T-helper 2 cell (primary cell): ENCODE measurements at places on chromosomes 16 and 17.

- DNase-seq: no peak
These were observed 45.5 kb downstream of the CEP112 start for GRCh38 chr17:66146394-66146793.

- peak; percentile 79 for DNase-seq
These were observed 1.6 kb downstream of the MYO1C start for GRCh38 chr17:1490643-1491442.

- no peak for DNase-seq
These were observed 133.3 kb upstream of the TMEM97 start for GRCh38 chr17:28185658-28186057.

DNA sequence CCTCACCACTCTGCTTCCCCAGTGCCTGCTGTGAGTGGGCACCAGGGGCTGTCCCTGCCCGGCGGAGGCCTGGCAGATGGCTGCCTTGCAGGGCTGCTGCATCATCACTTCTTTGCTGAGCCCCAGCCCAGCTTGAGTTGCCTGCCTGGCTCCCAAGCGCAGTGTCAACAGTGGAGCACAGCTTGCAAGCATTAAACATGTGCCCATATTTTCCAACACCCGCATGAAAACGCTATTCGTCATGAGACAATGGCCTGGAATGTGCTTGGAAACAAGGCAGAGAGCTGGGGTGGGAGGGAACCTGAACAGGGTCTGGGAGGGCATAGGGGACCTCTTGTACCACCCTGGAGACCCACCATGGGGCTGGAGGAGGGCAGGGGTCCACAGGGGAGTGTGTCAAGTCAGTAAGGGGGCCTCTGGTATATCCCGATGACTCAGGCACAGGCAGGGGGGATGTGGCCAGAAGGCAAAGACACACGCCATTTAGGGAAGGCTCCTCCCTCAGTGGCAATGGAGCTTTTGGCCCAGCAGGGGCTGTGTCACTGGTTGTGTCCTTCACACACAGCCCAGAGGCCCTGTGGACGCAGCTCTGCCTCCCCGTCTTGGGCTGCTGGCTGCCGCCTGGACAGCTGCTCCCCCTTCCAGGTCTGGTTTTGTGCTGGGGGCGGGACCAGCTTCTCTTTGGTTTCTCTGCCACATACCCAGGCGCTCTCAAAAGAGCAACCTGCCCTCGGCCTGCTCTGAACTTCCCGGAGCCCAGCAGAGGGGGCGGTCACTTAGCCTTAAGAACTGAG lies 17.4 kb upstream of the MTSS2 start:
- no peak for DNase-seq

DNA sequence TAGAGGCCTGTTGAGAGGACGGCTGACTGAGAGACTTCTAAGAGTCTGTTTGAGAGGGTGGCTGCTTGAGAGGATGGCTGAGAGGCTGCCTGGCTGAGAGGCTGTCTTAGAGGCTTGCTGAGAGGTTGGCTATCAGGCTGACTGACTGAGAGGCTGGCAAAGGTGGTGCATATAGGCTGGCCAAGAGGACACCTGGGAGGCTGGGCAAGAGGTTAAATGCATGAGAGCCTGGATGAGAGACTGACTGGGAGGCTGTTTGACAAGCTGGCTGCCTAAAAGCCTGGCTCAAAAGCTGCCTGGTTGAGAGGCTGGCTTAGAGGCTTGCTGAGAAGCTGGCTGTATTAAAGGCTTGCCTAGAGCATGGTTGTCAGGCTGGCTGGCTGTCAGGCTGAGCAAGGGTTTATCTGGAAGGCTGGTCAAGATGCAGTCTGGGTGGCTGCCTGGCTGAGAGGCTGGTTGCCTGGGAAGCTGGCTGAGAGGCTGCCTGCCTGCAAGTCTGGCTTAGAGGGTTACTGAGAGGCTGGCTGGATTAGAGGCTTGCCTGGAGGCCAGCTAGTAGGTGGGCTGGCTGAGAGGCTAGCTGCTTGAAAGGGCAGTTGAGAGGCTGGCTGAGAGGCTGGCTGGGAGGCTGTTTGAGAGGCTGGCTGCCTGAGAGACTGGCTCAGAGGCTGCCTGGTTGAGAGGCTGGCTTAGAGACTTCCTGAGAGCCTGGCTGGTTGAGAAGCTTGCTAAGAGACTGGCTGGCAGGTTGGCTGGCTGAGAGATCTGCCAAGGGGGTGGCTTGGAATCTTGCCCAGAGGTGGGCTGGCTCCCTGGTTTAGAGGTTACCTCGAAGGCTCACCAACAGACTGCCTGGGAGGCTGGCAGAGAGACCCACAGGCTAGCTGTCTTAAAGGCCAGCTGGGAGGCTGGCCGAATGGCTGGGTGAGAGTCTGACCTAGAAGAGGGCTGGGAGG lies 38.3 kb upstream of the ACSM2B start:
- no peak for DNase-seq

- no peak for DNase-seq
These were observed 534.1 kb downstream of the WWOX start for GRCh38 chr16:78633551-78633950.

GRCh38 chr16:10530685-10531084 lies 49.7 kb downstream of the EMP2 start:
- DNase-seq: no peak

DNA sequence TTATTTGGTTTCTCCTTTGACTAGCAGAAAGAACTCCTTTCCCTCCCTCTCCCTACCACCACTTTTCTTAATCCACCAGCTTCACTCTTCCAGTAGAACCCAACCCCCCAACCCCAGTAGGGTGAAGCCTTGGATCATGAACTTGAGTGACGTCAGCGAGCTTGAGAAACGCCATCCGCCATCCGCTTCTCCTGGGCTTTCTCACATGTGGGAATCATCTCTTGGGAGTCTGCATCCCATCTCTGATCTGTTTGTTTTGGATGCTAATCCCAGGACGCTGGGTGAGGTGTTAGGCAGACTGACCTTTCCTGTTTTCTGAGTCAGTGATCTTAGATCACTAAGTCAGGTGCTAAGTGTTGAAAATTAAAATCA lies 16.0 kb upstream of the SOX9 start:
- DNase-seq: no peak

DNA sequence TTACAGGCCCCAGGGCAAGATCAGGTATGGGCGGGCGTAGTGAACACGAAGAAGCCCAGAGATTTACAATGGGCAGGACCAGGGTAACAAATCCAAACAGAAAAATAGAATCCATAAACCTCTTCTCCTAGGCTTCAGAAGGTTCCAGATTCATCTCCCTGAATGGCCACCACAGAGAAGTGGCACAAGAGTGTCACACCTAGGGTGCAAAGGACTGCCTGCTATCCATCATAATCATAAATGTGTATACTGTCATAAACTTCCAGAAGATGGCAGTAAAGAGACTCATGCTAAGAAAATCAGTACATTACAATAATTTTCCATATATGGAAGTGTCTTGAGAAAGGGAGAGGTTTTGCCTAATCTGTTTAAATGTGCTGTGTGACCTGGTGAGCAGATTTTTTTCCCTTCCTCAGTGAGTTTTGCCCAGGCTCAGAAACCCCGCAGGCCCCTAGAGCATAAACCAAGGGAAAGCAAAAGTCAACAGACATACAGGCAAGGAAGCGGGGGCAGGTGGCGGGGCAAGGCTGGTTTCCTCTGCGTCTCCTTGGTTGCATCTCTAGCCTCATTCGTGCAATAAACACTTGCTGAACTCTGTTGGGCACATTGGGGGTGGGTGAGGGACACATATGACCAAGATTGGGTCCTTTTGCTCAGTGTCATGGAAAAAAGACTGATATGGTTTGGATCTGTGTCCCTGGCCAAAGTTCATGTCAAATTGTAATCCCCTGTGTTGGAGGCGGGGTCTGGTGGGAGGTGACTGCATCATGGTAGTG lies 92.0 kb upstream of the CDH5 start:
- no peak for DNase-seq

- no peak for DNase-seq
These were observed 5.7 kb downstream of the CALB2 start for GRCh38 chr16:71364133-71364681.

- DNase-seq: no peak
These were observed 6.4 kb downstream of the CMTM2 start for GRCh38 chr16:66585481-66586239.

- DNase-seq: no peak
These were observed 46.9 kb downstream of the AXIN2 start for GRCh38 chr17:65514541-65514940.

- no peak for DNase-seq
These were observed 151.2 kb downstream of the TANC2 start for GRCh38 chr17:63116967-63117830.

- DNase-seq: no peak
These were observed 118.0 kb upstream of the CA10 start for GRCh38 chr17:52276381-52277008.

- no peak for DNase-seq
These were observed 885.7 kb upstream of the CDH8 start for GRCh38 chr16:62921904-62922303.

DNA sequence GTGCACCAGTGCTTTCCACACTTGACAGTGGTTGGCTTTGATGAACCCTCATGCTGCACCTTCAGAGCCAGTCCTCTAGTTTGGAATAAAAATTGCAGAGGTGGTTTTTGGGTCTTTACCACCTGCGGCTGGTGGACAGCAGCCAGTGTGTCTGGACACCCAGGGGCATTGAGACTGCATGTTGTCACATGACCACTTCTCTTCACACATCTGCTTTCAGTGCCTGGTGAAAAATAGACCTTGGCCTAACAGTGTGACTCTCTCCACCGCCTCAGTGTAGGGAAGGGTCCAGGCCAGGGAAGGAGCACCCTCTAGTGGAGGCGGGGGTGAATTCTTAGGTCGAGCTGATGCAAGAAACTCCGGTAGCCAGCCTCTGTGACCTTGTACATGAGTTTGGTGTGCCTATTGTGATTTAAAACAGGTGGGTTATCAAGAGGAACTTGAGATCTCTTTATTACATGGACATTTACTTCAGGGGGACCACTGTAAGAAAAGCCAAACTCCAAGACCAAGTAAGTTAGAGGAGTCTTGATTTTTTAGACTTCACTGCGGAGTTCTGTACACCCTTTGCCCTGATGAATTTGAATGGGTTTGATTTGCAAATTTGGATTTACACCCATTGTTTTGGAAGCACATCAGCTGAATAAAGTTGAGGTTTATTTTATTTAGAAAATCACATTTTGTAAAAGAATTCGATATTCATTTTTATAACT lies 17.9 kb downstream of the GOSR2 start:
- no peak for DNase-seq

DNA sequence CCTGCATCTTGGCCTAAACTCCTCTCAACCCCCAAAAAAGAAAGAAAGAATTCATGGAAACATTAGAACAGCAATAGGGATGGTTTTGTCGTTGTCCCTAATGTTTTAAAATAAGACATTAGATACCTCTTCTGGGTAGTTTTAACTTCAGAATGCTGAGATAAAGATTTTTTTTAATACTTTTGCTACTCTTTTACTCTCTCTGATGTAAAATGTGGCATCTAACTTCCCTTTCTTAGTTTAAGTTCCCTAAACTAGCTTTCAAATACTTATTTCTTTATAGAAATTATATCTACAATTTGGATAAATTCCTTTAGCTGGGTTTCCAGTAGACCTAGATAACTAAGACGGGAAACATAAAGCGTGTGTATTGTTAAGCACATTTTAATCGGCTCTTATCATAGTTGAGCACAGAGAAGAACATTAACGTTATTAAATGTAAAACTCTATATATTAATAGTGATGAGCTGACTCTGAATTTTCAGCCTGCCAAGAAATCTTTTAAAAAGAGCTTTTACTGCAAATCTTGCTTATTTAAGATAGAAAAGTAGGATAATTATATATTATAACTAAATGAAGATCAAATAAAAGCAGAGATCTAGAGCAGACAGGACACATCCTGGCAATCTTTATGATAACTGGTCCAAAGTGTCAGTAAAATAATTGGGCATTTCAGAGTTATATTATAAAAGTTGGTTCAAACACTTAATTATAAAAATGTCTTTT lies 183.2 kb downstream of the CYB561 start:
- DNase-seq: no peak

DNA sequence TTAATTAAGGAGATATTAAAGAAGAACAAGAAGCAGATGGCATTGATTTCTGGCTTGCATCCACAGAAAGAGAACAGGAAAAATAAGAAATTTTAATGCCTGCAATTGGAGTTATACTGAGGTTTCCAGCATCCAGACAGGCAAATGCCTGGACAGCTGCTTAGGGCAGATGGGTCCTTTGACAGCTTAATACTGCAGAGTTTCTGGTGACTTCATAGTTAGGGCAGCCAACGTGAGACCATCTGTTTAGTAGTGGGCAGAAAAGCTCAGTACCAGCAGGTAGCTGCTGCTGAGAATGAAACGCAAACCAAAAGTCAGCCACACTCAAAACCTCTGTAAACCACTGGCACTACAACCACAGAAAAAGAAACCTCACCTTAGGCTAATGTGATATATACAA lies 109.8 kb downstream of the CDK5R1 start:
- no peak for DNase-seq

DNA sequence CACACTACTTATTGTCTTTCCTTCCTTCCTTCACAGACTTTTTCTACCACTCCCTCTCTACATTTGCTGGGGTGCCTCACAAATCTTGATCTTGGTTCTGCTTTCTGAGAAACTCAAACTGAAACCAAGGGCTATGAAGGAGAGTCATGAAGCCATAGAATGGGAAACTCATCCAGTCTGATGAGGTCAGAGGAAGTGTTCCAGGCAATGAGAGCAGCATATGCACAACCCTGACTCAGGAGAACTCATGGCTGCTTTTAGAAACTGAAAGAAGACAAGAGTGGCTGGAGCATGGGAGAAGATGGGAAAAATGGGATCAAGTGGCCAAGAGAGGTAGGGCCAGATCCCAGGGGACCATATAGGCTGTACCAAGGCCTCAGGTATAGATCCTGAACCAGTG lies 130.0 kb upstream of the TOX3 start:
- DNase-seq: no peak

DNA sequence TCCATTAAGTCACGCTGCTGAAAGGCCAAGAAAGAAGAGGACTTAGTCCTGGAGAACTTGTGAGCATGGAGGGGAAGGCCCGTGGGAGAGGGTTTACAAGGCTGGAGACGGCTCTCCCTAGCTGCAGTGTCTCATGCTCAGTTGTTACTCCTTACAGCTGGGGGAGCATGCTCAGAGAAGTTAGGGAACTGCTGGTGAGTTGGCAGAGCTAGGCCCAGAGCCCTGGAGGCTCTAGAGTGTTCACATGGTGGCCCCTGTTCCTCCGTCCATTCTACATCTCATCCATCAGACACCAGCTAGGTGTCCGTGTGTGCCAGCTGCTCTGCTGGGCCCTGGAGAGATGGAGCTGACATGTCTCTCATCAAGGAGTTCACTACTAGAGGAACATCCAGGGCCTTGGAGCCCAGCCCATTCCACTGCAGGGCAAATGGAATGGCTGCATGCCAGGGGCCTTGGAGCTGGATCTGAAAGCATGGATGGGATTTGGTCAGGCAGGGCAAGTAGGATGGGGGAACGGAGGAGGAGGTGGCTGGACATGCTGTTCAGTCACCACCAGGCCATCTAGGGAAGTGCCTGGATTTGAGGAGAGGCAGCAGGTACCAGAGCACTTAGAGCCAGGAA lies 6.3 kb downstream of the XYLT2 start:
- DNase-seq: no peak

GRCh38 chr16:85473323-85473722 lies 139.8 kb upstream of the GSE1 start:
- no peak for DNase-seq

GRCh38 chr17:38458521-38458920 lies 30.3 kb downstream of the ARHGAP23 start:
- no peak for DNase-seq

- no peak for DNase-seq
These were observed 182.3 kb downstream of the SHISA9 start for GRCh38 chr16:13083681-13084080.
